Stimulated activated CD4-positive, alpha-beta T cell treated with anti-CD3 and anti-CD28 coated beads, Interleukin-12 subunit alpha, Interleukin-12 subunit beta, amount 100 ng/mL, for 4 hours (primary cell): ENCODE measurements at places on chromosomes 5 and 9.

DNA sequence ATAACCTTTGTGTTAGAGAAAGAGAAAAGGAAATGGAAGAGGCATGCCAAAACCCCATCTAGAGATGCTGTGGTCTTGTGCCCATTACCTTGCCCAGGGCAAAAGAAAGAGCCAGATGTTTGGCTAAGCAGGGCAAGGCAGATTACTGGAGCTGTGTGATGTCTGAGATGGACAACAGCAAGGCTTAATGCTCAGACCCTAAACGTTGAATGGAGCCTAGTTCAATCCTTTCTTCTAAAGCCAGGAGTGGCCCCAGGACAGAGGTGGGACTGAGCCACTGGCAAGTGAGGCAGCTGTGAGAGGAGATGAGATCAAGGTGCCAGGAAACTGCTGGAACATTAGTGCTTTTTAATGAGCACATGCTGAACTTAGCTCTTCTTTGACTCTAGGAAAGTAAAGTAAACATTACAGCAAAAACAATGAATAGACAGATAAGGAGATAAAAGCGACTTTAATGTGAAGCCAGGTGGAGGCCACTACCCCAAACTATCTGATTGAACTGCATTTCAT lies 143.0 kb upstream of the EGFLAM start:
- no peak for DNase-seq

DNA sequence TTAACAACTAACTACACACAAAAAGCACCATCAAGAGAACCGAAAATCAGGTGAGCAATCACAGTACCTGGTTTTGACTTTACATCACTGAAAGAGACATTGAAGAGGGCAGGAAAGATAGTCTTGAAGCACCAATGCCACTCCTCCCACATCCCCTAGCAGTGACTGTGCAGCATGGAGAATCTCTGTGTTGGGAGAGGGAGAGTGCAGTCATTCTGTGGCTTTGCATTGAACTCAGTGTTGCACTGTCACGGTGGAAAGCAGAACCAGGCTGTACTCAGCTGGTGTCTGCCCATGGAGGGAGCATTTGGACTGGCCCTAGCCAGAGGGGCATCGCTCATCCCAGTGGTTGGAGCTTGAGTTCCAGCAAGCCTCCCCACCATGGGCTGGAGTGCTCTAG lies 40.4 kb downstream of the C5 start:
- DNase-seq, result no peak

DNA sequence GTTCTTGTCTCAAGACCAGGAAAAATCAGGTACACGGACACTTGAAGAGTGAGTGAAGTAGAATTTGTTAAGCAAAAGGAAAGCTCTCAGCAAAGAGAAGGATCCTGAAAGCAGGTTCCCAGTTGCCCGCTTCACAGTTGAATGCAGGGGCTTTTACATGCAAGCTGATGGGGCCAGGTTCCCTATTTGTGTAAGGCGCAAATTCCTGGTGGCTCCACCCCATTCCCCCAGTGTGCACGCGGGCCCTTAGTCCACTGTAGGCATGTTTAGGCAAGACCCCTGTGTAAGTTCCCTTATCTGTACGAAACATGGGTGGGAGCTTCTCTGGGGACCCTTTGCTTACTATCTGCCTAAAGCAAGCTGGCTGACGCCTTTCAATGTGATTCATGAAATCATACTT lies 2.7 kb upstream of the AGTPBP1 start:
- DNase-seq, result no peak

DNA sequence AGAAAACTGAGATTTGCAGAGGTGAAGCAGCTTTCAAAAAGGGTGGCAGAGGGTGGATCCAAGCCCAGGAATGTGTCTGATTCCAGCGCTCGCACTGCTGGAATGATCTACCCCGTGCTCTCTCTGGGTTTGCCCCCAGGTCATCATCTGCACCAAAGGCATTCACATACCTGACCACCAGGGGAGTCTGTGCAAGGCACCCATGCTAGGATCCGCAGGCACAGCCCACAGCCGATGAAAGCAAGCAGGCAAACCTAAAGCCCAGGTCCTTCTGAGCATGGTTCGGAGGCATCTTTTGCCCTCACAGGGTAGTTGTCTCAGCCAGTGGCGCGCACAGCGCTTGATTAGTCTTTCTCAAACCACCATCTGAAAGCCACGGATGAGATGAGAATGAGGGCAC lies 56.6 kb downstream of the TEK start:
- DNase-seq, result no peak

GRCh38 chr5:31459594-31459993 lies 72.3 kb downstream of the DROSHA start:
- no peak for DNase-seq
